ENCODE measurements at places on chromosomes 2 and 18. TPM values are rescaled to one million over a fixed set of nuclear protein-coding genes. Genes with fewer than 3 reads are reported as not detected.
A peak's percentile ranks its signal among the peaks of the same experiment; 100 is the strongest.

GRCh38 chr18:62486290-62486964 is 36.4 kb upstream of the ZCCHC2 start:
- peaks cover 10% of the 10 kb centered on the region for H3K36me3 ChIP-seq
- no peaks in the 10 kb centered on the region for H3K4me1 ChIP-seq
- no peak overlapping the region for H3K4me3 ChIP-seq
- no peak for DNase-seq
- H3K27me3 ChIP-seq = peaks cover 17% of the 10 kb centered on the region

GRCh38 chr2:233101141-233101540 is 41.0 kb downstream of the INPP5D start:
- H3K27ac ChIP-seq = peak overlapping the region; percentile 80
- H3K27me3 ChIP-seq = no peaks in the 10 kb centered on the region
- peak overlapping the region; percentile 79 for H3K4me3 ChIP-seq
- peaks cover 47% of the 10 kb centered on the region for H3K4me1 ChIP-seq

DNA sequence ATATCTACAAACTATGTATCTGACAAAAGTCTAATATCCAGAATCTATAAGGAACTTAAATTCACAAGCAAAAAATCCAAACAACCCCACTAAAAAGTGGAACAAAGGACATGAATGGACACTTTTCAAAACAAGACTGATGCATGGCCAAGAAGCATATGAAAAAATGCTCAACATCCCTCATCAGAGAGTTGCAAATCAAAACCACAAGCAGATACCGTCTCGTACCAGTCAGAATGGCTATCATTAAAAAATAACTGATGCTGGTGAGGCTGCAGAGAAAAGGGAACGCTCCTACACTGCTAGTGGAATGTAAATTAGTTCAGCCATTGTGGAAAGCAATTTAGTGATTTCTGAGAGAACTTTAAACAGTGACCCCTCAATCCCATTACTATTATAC is 56.5 kb downstream of the CCBE1 start:
- H3K27ac ChIP-seq = no peak overlapping the region
- H3K4me3 ChIP-seq = no peak overlapping the region
- H3K27me3 ChIP-seq = no peaks in the 10 kb centered on the region

GRCh38 chr2:69770193-69770702 is 28.3 kb downstream of the ANXA4 start:
- peaks cover 78% of the 10 kb centered on the region for H3K4me1 ChIP-seq
- H3K27me3 ChIP-seq = no peaks in the 10 kb centered on the region
- H3K4me3 ChIP-seq = peak overlapping the region; percentile 4
- no peaks in the 10 kb centered on the region for H3K36me3 ChIP-seq
- H3K27ac ChIP-seq = peak overlapping the region; percentile 44

GRCh38 chr2:238928520-238929241 is 80.8 kb downstream of the TWIST2 start:
- H3K27me3 ChIP-seq = peaks cover 19% of the 10 kb centered on the region
- H3K27ac ChIP-seq = no peak overlapping the region
- no peaks in the 10 kb centered on the region for H3K4me1 ChIP-seq
- no peak overlapping the region for H3K4me3 ChIP-seq
- no peak for DNase-seq
- H3K36me3 ChIP-seq = no peaks in the 10 kb centered on the region

Gene LGALSL
- 1.4 TPM for polyA plus RNA-seq

Gene UPP2
- not detected for polyA plus RNA-seq

Measured in naive thymus-derived CD8-positive, alpha-beta T cell (primary cell).